ENCODE measurements at places on chromosomes 16 and 17. TPM values are rescaled to one million over a fixed set of nuclear protein-coding genes. Genes with fewer than 3 reads are reported as not detected.

Gene CDH3
- total RNA-seq, result 1.5 TPM

Gene RNF213
- 124 TPM for total RNA-seq

Gene UMOD
- total RNA-seq, result not detected

Gene KATNB1
- 8.6 TPM for total RNA-seq
